Left ventricle myocardium inferior (tissue), 1 donor: ENCODE measurements at places on chromosomes 7 and 10. TPM values are rescaled to one million over a fixed set of nuclear protein-coding genes. Genes with fewer than 3 reads are reported as not detected.

ANKRD61 gene
- total RNA-seq: not detected

GFRA1 gene
- 5.1 TPM for total RNA-seq

ZNF316 gene
- total RNA-seq: 17.7 TPM

GARIN1A gene
- 1.6 TPM for total RNA-seq

C10orf53 gene
- not detected for total RNA-seq

GPR141 gene
- 0.33 TPM for total RNA-seq

NPTX2 gene
- 2.3 TPM for total RNA-seq

VWDE gene
- total RNA-seq: not detected

PNLIPRP3 gene
- not detected for total RNA-seq

CFAP58 gene
- total RNA-seq: 3.5 TPM

ABCA13 gene
- not detected for total RNA-seq

NPC1L1 gene
- total RNA-seq: 0.19 TPM

HSPB1 gene
- total RNA-seq: 2,037 TPM

H2BK1 gene
- not detected for total RNA-seq

RTKN2 gene
- total RNA-seq: not detected

MYOF gene
- total RNA-seq: 43.6 TPM

RAB19 gene
- total RNA-seq: not detected

GIMAP2 gene
- 5.0 TPM for total RNA-seq

LFNG gene
- total RNA-seq: 5.2 TPM

JAKMIP3 gene
- total RNA-seq: 1.7 TPM

XRCC2 gene
- 0.60 TPM for total RNA-seq

NEUROG3 gene
- not detected for total RNA-seq

ZNF32 gene
- total RNA-seq: 45.1 TPM
